Cardiac fibroblast (primary cell): ENCODE measurements at places on chromosomes 3 and 15.

DNA sequence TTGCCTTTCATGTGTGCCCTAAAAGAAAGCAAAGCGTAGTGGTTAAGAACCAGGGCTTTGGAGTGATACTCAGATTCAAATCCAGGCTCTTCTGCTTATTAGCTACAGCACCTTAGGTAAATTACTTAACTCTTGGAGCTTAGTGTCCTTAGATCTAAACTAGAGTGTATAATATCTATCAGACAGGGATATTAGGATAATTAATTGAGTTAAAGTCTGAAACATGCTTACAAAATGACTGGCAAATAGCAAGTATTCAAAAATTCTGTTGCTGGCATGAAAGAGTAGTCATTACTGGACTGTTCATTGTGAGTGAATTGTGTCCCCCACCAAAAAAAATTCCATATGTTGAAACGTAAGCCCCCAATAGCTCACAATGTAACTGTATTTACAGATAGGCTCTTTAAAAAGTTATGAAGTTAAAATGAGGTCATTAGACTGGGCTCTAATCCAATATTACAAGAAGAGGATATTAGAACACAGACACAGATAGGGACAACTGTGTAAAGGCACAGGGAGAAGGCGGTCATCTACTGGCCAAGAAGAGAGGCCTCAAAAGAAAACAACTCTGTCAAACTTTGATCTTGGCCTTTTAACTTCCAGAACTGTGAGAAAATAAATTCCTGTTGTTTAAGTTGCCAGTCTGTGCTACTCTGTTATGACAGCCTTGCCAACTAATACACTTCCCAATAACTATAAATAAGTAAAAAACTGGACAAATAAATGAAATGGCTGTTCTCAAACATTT, 60.4 kb upstream of the LRRC3B start:
- no peak for DNase-seq

DNA sequence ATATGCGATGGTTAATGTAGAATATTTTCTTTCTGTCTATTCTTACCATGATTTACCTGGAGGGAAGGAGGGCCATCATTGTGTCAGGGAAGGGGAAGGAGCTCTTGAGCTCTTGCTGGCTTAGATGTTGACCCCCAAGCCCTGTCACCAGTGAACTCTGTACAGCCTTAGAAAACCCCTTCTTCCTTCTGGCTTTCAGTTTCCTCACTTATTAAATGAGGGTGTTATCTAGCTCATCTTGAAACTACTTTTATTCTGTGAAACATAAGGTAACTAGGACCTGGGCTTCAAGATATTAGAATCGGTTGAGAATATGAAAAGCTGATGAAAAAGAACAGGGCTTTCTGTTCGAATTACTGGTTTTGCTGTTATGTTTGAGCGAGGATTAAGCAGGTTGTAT, 25.1 kb upstream of the UTS2B start:
- no peak for DNase-seq

- no peak for DNase-seq
These were observed 1.5 kb upstream of the LRIG1 start for GRCh38 chr3:66502245-66502874.

DNA sequence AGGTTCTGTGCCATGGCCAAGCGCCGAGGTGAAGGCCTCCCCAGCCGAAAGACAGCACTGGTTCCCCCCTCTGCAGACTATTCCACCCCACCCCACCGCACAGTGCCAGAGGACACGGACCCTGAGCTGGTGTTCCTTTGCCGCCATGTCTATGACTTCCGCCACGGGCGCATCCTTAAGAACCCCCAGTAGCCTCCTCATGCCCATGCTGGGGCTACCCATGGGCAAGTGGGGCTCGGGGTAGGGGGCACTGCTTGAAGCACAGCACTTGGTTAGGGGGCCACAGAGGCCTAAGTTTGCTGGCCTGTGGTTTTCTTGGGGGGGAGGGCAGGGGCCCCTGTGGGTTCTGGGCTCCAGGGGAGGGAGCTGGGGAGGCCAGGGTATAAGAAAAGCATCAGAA, 4.8 kb upstream of the CHST14 start:
- no peak for DNase-seq

- no peak for DNase-seq
These were observed 243.0 kb downstream of the CLSTN2 start for GRCh38 chr3:140177943-140178342.

GRCh38 chr15:65926899-65927298, 57.6 kb downstream of the RAB11A start:
- DNase-seq: no peak

- no peak for DNase-seq
These were observed 100.3 kb downstream of the STRIT1 start for GRCh38 chr3:155192957-155193746.

- DNase-seq: peak; percentile 91
These were observed at the start of gene TERC for GRCh38 chr3:169764882-169765612. Gene TERC, minus strand, starts transcription at chr3:169765060.
